ENCODE measurements at places on chromosomes 12 and 14.

GRCh38 chr12:131432532-131433260 lies 278.2 kb upstream of the SFSWAP start:
- DNase-seq = no peak

GRCh38 chr12:13005649-13006048 lies 5.6 kb upstream of the HEBP1 start:
- no peak for DNase-seq

GRCh38 chr14:65025818-65026217 lies 39.1 kb downstream of the FNTB start:
- no peak for DNase-seq

DNA sequence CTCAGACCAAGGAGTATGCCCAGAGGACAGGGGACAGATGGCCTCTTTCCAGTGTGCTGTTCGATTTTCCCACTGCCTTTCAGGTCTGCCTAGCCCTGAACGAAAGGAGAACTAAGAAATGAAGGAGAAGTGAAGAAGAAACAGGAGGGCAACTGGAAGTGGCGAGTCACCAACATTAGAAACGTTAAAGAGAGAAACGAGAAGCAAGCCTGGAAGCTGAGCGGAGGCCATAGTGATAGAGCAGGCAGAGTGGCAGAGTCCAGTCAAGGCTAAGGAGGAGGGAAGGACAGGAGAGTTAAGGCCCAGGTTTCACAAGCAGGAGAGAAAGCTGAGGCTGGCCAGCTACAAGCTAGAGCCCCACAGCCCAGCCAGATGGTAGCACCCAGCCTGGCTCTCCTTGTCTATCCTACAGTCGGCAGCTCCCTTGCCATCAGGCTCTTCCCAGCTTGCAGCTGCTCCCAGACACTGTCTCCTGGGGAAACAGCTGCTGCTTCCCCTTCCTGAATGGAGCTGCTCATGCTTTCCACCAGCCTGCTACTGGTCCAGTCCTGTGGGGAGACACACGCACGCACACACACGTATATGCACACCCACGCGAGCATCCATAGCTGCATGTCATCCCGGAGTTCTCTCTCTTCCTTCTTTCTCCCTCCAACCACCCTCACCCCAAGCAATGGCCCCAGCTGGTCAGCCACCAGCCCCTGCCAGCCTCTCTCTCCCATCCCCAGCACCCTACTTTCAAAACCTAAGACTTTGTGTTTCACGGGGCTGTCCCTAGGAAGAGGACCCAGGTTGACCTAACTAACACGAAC lies 139.7 kb upstream of the CCND2 start:
- no peak for DNase-seq

DNA sequence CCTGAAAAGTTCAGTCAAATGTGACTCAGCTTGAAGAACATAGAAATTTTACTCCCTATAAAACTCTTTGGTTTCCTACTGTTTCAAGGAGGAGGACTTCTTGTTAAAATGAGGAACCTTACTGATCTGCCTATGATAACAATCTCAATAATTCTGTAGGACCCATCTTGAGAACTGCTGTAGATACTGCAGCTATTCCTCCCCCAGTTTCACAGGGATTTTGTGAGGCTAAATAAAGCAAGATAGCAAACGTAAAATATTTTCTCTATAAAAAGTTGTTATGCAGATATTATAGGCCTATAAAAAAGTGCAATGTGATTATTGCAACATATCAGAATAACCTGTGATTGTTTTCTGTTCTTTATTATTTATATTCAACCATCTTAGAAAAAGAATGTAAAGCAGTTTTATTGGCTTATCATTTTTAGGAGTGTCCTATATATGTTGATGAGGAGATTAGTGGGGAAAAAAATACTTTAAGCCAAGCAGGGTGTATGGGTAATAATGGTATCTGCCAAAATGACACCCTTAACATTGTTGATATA lies 12.1 kb downstream of the CLEC14A start:
- no peak for DNase-seq

DNA sequence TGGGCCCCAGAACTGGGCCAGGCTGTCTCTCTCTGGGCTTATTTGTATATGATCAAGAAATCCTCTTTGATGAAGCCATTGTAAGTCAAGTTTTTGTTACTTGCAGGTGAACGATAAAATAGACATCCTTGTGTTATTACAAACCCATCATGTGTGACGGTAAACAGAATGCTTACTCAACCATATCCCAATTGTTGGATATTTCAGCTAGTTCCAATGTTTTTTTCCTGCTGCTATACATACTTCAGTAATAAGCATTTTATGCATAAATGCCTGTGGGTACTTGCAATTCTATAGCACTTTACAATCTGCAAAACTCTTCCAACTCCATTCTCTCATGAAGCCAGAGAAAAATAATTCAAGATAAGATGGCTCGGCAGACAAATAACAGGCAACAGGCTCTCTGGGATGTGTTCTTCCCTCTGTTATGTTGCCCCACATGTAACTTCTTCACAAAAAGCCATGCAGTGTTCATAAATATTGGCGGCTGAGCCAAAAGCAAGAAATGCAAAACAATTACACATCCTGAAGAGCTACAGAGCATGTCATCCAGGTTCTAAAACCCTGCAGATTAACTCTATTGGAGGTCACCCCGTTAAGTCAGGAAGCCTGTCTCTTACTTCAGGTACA lies 69.5 kb downstream of the CLMN start:
- DNase-seq = no peak

- no peak for DNase-seq
Observed at GRCh38 chr12:19657118-19657731, 217.9 kb downstream of the AEBP2 start.

DNA sequence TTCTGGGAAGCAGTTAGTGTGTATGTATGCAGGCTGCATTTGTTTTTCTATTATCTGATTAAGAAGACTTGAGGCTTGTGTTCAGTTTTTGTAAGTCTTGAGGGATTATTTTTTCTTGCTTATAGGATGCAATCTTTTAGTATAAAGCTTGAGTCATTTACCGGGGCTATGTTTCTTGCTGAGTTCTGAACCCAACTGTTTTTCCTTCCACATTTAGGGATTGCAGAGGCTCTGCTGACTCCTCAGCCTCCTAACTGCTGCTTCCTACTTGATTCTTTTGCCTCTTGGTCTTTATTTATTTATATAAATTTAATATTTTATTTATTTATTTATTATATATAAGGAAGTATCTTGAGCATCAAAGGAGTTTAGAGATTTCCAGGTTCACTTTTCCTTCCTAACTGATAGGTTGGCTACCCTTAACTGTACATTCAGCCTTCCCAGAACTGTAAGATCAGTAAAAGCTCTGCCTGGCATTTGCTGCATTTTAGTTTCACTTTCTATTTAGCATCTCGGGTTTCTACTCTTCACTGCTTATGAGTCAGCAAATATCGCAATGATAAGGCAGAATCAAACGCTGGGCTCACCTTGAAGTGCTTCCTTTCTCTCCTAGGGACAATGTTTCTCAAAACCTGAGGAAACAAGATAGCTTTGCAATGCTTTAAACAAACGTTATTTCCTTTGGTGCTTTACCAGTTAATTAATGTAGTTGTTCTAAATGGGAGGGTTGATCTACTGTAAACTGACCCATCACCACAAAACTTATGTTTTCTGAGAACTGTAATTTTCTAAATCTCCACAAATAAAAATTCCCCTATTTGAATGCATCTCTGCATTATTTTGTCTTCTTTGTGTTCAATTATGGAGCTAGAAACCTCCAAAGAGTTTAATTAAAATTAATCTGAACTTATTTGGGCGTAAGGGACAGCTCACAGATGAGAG lies 1183.7 kb upstream of the TMEM132C start:
- DNase-seq = no peak

GRCh38 chr12:83197483-83197914 lies 510.8 kb downstream of the TMTC2 start:
- no peak for DNase-seq

DNA sequence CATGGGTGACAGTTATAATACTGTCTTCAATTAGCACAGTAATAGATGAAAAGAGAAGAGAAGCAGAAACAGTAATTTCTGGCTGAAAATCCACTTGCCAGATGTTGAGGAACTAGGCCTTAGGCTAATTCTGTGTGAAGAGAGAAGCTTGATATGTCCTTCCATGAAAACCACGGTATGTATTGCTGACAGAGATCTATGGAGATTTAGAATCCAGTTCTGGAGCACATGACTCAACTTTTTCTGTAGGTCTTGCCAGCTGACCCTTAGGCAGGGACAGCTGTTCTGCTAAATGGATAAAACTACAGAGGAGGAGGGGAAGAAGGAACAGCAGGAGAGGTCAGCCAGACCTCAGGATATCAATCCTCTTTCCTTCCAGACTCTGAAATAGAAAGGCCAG lies 211.5 kb downstream of the PRKD1 start:
- DNase-seq = no peak

- no peak for DNase-seq
Observed at GRCh38 chr12:124916374-124917134, 2.1 kb upstream of the UBC start.

GRCh38 chr12:98990648-98991047 lies 345.6 kb downstream of the APAF1 start:
- no peak for DNase-seq

DNA sequence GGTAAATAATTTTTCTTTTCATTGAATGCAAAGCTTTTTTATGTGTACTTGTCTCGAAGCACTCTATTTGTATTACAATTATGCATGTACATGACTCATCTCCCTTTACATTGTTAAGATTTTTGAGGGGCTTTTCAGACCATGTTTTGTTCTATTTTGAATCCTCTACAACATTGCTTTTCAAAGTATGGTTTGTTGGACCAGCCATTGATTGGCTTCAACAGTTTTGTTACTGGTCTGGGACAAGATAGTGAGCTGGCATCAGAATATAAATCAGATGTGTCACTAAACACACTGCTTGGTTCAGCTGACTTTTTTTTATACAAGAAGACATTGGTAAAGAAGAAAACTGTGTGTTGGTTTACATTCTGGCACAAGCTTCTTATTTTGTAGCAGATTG lies 122.3 kb downstream of the MON2 start:
- DNase-seq = no peak

GRCh38 chr14:62443796-62444195 lies 601.5 kb downstream of the KCNH5 start:
- DNase-seq = no peak

GRCh38 chr12:33669349-33669748 lies 229.7 kb upstream of the SYT10 start:
- no peak for DNase-seq

DNA sequence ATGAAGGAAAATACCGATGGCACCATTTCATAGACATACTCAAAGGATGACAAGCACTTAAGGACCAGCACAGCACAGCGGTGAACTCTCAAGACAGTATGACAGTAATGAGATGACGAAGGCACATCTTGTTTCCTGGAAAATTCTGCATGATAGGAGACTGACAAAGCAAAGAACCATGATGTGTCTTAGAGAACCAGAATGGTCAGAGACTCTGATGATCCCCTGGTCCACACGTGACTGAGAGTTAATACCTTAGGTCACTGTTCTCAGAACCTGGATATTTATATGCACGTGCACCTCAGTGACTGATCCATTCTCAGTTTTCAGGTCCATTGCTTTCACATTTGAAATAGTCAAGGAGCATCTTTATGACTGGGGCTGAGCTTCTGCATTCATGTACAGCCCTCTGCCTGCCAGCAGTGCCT lies 35.3 kb downstream of the PROX2 start:
- no peak for DNase-seq

DNA sequence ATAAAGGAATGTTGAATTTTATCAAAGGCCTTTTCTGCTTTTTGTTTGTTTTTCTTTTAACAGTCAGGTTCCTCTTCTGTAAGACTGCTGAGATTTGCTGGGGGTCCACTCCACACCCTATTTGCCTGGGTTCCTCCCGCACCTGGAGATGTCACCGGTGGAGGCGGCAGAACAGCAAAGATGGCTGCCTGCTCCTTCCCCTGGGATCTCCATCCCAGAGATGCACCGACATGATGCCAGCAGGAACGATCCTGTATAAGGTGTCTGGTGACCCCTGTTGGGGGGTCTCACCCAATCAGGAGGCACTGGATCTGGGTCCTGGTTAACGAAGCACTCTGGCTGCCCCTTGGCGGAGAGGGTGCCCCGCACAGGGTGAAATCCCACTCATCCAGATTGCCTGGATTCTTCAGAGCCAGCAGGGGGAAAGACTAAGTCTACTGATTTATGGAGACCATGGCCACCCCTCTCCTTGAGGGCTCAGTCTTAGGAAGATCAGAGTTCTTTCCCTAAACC lies 244.0 kb upstream of the MDGA2 start:
- DNase-seq = no peak

- DNase-seq = no peak
Observed at GRCh38 chr12:4908684-4909409, 858 bp upstream of the KCNA1 start.

DNA sequence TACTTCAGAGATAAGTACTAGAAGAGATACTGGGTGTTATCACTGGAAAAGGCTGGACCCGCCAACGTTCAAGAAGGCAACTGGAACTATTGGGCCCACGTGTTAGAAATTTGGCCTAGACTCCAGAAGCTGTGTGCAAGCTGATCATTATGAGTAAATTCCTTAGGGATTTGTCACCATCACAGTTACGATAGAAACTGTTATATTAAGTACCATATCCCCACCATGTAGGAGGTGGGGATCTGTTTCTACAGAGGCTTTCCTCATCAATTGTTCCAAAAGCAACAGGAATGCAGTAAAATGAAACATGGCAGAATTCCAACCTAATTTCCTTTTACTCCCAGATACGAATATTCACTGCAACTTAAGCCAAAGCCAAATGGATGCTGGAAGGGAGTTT lies 170.7 kb downstream of the NOVA1 start:
- no peak for DNase-seq

- no peak for DNase-seq
Observed at GRCh38 chr12:120438495-120439198, 734 bp downstream of the COX6A1 start.
